Muscle of arm (tissue), 14 donors: ENCODE measurements at places on chromosomes 7 and 10. TPM values are rescaled to one million over a fixed set of nuclear protein-coding genes. Genes with fewer than 3 reads are reported as not detected.

DNA sequence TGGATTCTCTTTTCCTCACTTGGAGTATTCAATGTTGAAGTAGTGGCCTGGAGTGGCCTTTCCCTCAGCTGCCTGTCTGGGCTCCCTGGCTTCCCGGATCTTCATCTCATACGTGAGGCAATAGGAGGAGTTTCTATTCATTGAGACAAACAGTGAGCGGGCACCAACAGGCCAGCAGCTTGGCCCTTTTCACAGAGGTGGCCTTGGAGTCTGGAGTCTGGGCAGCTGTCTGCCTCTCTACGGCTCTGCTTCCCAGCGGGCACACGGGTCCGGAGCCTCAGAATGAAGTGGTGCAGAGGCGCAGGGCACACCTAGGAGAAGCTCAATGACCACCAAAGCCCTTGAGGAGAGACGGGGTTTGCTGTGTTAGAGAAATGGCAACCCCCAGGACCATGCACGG lies 169.4 kb downstream of the CCDC3 start:
- no peak for DNase-seq

- DNase-seq: no peak
These were observed 30.5 kb upstream of the PWWP2B start for GRCh38 chr10:132366499-132366898.

The LRRTM3 gene
- 2.2 TPM for polyA plus RNA-seq

DNA sequence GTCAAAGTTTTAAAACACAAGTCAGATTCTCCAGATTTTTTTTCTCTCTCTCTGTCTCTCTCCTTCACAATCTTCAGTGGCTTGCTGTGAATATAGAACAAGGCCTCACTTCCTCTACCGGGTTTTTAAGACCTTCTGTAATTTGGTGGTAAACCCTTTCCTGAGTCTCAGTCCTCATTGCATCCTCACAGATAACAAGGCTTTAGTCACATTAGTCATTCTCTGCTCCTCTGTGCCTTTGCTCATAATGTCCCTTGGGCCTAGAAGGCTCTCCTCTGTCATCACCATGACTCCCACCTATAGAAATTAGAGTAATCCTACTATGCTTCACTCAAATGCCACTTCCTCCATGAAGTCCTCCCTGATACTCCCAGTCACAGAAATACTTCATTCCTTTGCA lies 172.7 kb upstream of the HPS1 start:
- DNase-seq: no peak
